Aorta (tissue), 5 donors: ENCODE measurements at places on chromosomes 3 and 15.
A peak's percentile ranks its signal among the peaks of the same experiment; 100 is the strongest.

- DNase-seq = no peak
These were observed 426.3 kb downstream of the LPP start for GRCh38 chr3:188580223-188580622.

DNA sequence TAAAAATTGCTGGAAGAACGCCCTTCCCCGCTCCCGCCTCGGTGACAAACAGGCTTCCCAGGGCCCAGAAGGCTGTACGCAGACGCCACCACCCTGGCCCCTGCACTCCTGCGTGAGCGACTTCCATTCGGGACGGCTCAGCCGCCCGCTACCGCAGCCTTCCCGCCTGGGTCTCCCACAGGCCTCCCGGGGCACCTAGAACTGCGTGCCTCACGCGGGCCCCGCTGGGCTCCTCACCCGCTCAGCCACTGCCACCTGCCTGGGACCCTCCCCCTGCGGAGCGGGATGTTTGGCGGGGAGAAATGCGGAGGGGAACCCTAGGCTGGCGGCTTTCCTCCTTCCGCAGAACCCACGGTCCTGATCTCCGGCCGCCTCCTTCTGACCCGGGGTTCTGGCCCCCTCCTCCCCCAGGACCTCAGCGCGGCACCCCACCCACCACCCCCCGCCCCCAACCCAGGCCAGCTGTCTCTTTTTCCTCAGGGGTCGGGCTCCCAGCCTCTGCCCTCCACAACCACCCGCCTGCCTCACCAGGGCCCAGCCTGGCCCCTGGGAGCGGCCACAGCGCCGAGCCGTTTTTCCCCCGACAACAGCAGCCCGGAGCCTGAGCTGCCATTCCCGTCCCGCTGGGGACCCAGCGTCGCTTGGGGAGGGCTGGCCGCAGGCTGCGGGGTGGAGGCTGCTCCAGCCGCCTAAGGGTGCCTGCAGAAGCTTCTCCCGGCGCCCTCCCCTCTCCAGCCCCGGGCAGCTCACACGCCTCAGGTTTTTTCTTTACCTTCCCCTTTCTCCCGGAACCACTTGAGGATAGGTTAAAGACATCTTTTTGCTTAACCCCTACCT lies 27.6 kb upstream of the RAB7A start:
- DNase-seq = peak; percentile 66

DNA sequence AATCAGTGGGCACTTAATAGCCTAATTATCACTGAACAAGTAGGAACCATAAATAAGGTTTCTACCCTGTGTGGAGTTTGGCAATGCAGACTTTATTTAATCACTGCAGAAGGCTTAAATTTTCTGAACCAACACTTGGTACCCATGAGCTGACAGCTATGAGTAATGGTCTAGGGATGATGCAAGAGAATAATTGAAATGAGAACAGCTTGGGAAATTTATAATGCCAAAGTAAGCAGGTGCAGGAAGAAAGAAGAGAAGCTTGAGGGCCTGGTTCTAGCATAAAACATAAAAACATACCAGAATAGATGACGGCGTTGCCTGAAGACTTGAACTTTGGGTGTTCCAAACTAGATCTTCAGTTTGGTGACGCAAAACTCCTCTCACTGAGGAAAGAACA lies 67.0 kb downstream of the IMPG2 start:
- no peak for DNase-seq

GRCh38 chr3:28326458-28326926 lies 22.0 kb upstream of the ZCWPW2 start:
- DNase-seq = no peak

DNA sequence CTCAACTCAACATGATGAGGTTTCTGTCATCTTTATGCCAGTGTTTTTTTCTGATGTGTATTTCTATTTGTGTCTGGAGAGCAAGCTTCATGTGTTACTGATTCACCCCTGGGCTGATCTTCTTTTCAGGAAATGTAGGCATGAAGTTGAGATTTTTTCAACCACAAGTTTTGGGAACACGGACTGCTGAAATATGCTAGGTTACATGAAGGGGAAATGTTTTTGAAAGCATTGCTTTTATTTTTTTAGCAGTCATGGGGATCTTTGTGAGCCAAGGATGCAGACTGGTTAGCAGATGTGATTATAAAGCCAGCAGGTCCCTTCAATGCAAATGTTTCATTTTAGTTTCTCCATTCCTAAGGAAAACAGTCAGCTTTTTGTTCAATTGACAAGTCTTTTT lies 219.3 kb upstream of the COL8A1 start:
- no peak for DNase-seq

DNA sequence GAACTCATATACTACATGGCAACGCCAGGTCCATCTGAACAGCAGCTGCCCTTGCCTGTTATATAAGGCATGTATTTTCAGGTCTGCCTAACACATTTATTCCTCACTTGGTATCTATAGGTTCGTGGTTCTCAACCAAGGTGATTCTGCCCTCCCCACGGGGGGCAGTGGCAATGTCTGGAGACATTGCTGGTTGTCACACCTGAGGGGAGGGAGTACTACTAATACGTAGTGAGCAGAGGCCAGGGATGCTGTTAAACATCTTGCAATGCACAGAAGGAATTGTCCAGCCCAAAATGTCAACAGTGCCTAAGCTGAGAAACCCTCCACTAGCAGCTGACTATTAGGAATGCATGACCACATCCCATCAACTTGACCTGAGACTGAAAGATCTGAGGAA lies 32.6 kb downstream of the ADAMTS9 start:
- DNase-seq = no peak

DNA sequence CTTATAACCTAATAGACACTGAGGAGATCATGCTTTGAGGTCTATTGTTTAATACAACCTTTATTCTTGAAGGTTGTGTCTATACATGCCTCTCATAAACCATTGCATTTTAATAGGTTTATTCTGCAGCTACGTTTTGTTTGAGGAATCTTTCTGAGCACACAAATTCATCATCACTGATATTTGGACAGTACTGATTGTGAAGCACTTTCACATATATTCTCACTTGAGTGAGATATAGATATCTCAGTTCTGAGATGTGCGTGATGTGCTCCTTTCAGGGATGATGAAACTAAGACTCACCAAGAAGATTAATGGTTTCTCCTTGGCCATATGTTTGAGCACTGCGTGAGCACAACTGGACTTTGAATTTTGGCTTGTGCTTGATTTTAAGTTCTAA lies 374.4 kb downstream of the LPP start:
- no peak for DNase-seq

- no peak for DNase-seq
These were observed 424.9 kb upstream of the ZNF385D start for GRCh38 chr3:22175947-22176346.

DNA sequence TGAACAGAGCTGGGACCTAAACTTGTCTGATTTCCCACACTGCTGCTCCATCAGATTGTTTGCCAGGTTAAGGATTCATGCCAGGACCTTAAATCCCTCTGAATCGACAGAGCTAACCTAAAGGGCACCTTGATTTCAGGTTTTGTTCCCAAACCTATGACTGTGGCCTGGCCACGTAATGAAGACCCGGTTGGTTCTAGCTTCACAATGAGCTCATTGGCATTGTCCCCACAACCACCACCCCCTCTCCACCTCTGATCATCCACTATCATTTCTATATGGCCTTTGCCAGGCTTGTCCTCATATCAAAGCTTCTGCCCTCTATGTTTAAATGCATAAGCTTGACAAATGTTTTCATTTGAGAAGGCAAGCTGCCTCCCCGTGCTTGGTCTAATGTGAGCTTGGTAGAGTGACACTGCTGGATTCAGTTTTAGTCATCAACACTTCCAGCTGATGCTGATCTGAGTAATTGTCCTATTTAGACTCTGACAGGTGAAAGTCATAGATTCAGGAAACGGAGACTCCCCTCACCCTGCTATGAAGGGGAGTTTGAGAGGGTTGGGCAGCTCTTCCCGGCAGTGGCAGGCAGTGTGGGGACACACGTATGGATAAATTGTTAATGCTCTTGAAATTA lies 407.1 kb upstream of the CFAP20DC start:
- DNase-seq = no peak

DNA sequence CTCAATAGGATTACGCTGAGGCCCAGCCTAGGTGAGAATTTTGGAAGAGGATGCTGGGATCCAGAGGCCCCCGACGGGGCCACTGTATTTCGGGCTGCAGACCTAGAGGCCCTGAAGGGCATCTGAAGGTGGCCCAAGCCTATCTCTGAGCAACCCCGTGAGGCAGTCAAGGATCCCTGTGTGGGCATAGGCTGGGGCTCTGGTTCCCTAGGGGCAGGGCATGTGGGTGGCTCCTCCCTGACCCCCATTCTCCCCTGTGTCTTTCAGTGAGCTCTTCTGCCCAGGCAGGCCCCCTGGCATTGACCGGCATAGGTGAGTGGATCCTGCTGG lies 216.0 kb downstream of the SNRPN start:
- DNase-seq = peak; percentile 26

DNA sequence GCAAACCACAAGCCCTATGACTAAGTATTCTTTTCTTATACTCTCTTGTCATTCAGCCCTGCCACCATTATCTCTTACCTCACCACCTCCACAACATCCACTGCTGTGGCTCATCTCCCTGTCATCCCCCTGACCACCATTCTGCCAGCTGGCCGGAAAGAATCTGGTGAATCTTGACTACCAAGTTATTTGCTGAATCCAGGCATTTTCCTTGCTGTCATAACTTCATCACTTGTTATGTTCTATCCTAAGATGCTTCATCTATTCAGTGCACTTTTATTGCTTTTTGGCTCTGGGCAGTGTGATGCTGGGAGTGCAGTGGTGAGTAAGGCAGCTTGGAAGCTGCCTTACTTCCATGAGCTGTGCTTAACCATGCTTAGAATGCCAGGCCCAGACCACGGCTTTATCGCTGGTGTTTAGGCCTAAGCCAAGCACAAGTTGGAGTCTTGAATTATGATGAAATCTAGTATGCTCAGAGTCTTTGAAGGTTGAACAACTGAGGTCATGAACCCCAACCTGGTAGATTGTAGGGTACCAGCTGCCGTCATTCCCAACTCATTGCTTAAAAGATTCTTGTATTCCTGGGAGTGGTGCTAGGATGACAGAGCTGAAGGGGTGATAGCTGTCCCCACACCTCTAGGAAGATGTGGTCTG lies 27.0 kb upstream of the APH1B start:
- no peak for DNase-seq

- no peak for DNase-seq
These were observed 56.8 kb downstream of the TFG start for GRCh38 chr3:100766069-100766468.

DNA sequence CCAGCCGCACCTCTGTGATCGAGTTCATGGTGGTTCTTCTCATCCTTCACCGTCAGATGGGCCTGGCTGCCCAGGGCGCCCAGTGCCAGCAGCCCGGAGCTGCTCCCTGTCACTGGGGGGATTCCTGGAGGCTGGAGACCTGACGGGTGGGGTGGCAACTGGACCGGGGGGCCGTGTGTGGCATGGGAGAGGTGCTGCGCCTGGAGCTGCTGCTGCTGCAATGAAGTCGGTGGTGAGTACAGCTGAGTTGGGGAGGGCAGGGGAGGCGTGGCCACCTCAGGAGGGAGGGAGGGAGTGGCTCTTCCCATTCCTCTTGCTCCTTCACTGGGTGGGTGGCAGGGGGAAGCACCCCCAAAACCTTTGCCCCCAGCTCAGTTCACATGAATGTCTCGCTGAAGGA lies 31.7 kb downstream of the TLE3 start:
- DNase-seq = no peak

GRCh38 chr3:12622335-12622734 lies 41.6 kb downstream of the RAF1 start:
- no peak for DNase-seq

DNA sequence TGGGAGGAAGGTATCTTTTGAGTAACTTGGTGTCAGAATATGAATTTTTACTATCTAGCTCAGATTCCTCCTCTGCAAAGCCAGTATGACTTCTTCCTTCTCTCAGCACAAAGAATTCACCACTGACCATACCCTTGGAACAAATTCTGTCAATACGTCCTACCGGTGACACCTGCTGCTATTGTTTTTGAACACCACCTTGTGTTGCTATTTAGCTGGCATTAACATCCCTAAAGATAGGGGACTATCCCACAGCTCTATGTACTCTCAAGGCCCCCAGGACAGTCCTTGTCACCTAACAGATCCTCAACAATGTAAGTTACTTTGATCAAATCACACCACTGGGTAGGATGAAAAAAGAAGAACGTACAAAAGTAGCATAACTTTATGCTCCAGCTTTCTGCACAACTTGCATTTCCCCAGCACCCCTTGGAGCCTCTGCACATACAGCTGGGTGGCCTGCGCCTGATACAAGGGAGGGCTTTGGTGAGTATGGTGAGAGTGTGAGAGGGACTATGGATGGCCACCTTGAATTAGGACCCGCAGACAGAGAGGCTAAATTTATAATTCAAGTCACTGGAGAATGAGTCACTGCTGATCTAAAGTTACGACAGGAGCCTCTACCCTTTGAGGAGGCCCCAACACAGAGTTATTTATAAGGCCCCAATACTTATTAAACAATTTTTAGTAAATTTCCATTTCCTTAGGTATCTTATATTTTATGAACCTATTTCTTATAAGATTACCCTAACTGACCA lies 2.3 kb upstream of the COLQ start:
- DNase-seq = no peak

DNA sequence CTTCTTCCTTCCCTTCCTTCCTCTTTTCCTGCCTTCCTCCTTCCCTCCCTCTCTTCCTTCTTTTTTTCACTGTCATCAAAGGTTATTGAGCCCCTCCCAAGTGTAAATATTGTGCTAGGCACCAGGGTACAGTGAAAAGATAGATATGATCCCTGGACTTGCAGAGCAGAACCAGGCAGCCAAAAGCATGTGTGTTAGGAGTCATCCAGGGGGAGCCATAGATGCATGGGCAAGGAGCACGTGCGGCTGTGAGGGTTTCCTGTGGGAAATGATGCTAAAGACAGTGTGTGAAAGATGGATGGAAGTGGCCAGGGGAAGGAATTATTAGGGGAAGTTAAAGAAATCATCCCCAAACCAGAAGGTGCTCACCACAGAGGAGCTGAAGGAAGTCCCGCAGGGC lies 65.2 kb downstream of the NR2F2 start:
- no peak for DNase-seq

DNA sequence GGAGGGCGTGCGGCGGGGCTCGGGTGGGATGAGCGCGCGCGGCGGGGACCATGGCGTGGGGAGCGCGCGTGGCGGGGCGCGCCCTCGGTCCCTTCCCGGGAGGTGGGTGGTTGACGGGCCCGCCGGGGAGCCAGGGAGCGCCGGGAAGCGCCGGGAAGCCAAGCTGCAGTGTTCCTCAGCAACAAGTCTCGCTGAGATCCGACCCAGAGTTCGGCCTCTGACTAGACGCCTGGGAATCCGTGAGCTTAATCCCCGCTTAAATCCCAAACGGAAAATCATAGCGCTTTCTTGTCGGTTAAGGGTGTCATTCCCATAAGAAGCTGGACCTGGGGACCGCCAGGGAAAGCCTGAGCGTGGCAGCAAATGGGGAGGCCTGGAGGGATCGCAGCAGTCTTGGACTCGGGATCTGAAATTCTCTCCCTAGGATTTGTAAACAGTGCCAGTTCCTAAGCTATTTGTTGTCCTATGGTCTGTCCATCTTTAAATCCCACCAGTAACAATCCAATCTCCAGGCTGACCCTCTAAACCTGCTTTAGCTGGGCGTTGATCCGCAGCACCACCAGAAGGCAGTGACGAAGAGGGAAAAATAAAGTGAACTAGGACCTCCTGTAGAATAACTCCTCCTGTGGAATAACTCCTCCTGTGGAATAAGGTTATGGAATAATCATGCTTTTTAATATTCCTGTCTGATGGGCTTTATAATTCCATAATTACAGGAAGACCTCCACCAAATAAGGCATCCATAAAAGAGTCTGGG lies 570 bp upstream of the NEDD4 start:
- DNase-seq = no peak

GRCh38 chr15:99275061-99275460 lies 23.8 kb downstream of the LRRC28 start:
- no peak for DNase-seq

- no peak for DNase-seq
These were observed 497.7 kb upstream of the TBL1XR1 start for GRCh38 chr3:177694951-177695350.
